ENCODE measurements at places on chromosomes 3 and 15.

GRCh38 chr15:35740761-35741160 lies 194.8 kb upstream of the DPH6 start:
- peak; percentile 34 for DNase-seq

DNA sequence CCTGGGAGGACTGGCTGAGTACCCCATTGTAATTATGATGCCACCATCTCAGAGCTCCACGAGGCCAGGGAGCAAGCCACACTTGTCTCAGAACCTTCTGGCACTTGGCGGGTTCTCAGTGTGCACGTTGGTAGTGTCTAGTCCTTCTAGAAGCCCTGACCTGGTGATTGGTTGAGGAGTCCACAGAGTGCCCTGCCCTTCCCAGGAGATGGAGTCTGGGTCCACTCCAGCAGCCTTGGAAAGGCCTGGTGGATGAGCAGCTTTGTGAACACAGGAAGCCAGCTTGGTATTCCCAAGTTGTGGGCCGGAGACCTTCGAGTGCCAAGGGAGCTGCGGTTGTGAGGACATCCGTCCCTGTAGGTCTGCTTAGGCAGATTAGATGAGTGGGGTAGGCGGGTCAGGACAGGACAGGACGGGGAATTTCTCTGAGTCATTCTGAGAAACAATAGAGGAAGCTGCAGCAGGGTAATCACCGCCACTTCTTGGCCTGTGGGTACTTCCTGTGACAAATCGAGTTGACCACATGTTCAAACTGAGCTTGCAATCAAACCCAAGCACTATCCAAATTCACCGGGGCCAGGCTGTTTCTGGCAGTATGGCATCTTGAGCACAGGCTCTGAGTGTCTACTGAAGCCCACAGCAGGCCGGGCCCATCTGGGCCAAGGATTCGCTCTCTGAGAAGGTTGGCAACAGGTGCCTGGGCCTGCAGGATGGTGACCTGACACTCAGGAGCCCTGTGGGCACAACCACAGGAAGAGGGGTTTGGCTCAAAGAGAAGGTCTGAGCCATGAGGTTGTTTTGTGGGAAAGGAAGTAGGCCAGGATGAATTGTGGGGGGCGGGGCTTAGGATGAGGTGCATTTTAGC lies 71.5 kb upstream of the PLXNA1 start:
- DNase-seq: peak; percentile 97

- DNase-seq: peak; percentile 72
These were observed 125.1 kb downstream of the SHQ1 start for GRCh38 chr3:72722930-72723726.

- DNase-seq: no peak
These were observed 125.6 kb downstream of the ADAMTS17 start for GRCh38 chr15:100216182-100216581.

GRCh38 chr15:63495343-63495742 lies 9.1 kb upstream of the USP3 start:
- no peak for DNase-seq

DNA sequence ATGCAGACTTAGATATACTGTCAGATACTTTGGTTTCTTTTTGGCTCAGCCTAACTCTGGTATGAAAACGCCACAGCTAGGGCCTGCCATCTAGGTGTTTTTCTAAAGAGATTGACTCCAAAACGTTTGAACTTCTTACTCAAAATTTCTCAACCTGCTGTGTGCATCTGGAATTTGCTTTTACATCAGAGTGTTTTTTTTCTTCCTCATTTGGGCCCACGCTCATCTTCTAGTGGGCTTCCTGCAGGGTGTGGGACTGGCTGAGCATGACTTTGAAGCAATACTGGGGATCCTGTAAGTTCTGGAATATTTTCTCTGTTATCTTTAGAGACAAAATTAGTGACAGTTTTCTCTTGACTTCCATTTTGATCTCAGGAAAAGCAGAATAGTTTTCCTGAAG lies 117.8 kb downstream of the NR1D2 start:
- no peak for DNase-seq

GRCh38 chr3:46135475-46135874 lies 72.6 kb downstream of the CCR1 start:
- DNase-seq: no peak

DNA sequence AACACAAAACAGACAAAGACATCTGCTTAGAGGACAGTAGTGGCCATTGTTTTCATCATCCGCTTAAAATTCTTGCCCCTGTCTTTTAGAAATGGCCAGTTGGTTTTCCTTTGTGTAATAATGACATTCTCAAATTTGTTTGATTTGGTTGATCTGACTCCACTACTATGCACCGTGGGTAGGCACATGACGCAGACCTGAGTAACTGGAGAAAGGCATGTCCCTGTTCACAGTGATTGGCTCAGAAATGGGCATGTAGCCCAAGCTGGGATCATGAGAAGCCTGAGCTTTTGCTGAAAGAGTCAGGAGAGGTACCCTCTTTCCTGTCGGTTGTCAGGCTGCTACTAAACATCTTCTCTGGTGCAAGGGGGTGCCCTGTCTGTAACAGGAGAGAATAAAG lies 36.6 kb upstream of the MAGI1 start:
- peak; percentile 88 for DNase-seq

DNA sequence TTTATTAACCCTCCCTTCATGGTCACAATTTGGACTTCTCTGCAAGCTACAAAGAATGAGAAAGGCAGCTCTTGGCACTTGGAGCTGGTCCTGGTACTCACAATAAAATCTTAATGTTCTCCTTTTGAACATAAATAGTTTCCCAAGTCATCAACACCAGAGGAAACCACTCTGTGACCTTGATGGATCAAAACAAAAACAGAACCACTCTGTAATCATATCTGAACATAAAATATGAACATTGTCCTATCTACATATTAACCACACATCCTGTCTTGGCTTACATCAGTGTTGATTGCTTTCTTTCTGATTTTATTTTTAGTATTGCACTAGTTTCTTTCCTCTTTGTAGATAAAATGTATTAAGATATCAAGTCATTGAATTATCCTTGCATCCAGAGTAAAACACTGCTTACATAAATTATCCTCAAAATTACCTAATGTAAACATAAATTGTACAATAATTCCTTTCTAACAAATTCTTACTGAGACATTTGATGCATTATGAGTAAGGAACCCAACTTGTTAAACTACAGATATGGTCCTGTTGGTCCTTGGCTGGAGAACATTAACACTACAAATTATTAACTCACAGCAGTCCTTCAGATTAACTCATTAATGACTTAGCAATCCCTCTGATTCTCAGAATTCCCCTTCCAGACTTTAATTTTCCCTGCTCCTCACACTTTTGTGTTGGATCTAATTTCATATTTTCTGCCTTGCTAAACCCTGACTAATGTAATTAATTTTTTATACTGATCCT lies 860.5 kb downstream of the DIPK2A start:
- no peak for DNase-seq

DNA sequence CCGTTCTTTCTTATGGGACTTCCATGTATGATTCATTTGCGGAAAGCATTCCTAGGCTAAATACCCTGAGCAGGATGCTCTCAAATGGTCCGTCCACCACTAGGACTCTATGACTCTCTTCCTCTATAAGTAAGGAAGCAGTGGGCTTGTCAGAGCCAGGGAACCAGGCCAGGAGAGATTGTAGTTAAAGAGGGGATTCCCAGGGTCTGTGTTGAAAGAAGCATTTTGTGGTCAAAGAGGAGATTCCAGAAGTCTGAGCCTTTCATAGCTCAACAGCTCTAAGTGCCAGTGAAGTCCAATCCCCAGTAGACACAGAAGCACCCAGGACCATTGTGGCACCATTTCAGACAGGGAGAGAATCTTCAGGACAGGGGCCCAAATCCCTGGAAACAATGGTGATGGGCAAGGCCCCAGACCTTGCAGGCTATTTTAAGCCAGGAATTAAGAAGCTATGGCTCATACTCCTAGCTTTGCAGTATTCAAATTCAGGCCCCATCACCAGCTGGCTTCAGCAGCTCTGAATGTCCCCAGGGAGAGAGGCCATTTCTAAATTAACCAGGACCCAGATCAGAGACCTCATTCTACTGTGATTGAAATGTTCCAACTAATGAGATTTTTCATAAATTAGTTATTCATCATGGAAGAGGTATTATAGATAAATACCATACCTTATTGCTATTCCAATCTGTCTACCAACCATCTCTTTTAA lies 81.7 kb downstream of the CD47 start:
- DNase-seq: peak; percentile 95

DNA sequence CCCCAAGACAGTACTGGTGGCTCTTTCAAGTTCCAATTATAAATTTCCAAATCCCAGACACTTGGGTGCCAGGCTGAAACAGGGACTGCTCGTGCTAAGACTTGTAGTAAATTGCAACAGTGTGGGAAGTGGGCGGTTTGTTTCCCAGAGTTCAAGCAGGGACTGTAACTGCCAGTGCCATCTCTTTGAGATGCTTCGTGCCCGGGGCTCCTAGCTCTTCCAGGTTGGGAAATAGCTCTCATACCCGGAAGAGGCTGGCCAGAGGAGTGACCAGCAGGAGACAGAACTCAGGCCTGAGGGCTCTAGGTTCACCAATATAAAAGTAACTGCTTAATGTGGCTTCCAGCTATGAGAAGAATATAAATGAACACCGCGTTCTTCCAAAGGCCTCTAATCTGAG lies 54.0 kb upstream of the NEO1 start:
- DNase-seq: no peak

DNA sequence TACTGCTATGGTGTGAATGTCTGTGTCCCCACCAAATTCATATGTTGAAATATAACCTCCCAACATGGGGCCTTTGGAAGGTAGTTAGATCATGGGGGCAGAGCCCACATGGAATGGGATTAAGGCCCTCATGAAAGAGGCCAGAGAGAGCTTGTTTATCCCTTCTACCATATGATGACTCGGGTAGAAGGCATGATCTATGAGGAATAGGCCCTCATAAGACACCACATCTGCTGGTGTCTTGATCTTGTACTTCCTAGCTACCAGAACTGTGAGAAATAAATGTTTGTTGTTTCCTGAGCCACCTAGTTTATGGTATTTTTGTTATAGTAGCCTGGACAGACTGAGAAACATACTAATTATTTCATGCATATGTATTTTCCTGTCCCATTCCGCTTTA lies 51.9 kb downstream of the WWTR1 start:
- DNase-seq: peak; percentile 71

GRCh38 chr3:194953291-194953690 lies 267.6 kb downstream of the FAM43A start:
- no peak for DNase-seq

GRCh38 chr3:35322070-35322469 lies 317.3 kb upstream of the ARPP21 start:
- DNase-seq: no peak

- no peak for DNase-seq
These were observed 210.9 kb upstream of the LYSMD4 start for GRCh38 chr15:99944131-99944530.

DNA sequence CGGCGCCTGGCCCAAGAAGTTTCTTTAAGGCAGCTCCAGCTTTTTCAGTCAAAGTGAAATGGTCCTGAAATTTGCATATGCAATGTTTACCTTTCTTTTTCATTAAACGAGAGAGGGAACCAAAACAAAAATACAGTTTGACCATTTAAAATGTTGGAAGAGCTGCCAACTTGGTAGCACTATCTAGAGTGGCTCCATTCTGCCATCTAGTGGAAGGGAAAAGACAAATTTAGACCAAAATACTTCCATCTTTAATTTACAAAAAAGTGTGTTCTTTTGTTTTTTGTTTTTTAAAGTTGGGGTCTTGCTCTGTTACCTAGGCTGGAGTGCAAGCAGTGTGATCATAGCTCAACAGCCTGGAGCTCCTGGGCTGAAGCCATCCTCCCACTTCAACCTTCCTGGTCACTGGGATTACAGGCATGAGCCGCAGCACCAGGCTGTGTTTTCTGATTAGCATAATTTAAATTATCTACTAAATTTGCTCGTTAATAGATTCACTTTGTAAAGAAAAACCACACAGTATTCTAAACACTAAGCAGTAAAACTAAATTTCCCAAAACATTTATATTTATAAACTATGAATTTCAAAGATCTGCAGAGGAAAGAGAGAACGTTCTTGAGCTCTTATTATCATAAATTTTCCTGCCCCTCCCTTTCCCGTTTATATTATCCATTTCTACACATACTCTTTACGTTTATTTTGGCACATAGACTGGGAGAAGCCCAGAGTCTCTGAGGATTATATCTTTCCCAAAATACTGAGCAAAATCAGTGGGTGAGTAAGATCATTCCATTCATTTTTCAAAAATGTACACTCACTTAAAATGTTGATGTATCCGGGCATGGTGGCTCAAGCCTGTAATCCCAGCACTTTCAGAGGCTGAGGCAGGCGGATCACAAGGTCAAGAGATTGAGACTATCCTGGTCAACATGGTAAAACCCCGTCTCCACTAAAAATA lies 15.4 kb upstream of the RFC4 start:
- DNase-seq: peak; percentile 53

DNA sequence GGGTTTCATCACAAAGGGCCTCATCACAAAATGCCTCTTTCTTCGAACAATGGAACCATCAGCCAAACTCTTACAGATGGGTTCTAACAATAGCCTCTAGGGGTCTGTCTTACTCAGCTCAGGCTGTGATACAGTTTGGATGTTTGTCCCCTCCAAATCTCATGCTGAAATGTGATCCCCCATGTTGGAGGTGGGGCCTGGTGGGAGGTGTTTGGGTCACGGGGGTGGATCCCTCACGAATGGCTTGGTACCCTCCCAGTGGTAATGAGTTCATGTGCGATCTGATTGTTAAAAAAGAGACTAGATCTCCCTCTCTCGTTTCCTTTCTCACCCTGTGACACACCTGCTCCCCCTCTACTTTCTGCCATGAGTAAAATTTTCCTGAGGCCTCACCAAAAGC lies 47.9 kb upstream of the LIPC start:
- no peak for DNase-seq

- no peak for DNase-seq
These were observed 116.0 kb downstream of the FOXB1 start for GRCh38 chr15:60120100-60120499.

DNA sequence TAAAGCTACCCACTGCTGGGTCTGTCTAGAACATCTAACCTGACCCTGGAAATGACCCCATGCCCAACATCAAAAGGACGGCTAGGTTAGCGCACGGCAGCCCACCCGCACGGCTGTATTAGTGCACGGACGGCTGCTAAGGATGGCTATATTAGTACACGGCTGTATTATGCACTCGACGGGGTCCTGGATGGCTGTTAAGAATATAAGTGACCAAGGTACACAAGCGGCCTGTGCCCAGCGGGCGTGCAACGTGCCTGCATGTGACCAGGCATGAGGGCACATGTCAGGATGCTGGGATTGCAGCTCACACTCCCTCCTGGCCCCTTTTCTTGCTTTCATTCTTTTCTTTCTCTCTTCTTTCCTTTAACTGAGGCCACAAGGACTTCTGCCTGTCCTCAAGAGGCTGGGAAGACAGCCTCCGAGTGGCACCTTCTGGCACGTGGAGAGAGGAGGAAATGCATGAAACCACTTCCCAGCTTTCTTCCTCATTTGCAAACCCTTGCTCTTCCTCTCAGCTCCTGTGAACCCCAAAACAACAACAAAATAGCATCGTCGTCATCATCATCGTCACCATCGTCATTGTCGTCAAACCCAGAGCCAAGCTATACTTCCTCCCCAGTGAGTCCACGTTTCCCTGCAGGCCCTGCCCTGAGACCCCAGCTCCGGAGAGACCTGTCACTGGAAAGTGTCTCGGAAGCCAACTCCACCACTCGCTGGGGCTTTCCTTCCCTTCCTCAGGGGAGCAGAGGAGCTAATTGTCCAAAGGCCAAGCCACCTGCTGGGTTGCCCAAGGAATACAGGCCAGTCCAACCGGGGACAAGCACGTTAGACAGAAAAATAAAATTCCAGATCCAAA lies 101.8 kb downstream of the CHSY1 start:
- no peak for DNase-seq

GRCh38 chr3:28544236-28544635 lies 195.6 kb upstream of the AZI2 start:
- no peak for DNase-seq

- DNase-seq: peak; percentile 71
These were observed 31.6 kb upstream of the PDZRN3 start for GRCh38 chr3:73656241-73656890.

GRCh38 chr15:32657198-32657883 lies 15.8 kb downstream of the SCG5 start:
- no peak for DNase-seq

All from astrocyte (in vitro differentiated cells and primary cell).